ENCODE measurements at places on chromosomes 1 and 21. TPM values are rescaled to one million over a fixed set of nuclear protein-coding genes. Genes with fewer than 3 reads are reported as not detected.

GRCh38 chr1:110055493-110056284 is 14.8 kb downstream of the ALX3 start:
- H3K27ac ChIP-seq: peak overlapping the region; percentile 45
- no peak overlapping the region for H3K4me3 ChIP-seq
- peak; percentile 67 for DNase-seq
- peaks cover 33% of the 10 kb centered on the region for H3K4me1 ChIP-seq
- H3K27me3 ChIP-seq: no peaks in the 10 kb centered on the region
- peaks cover 65% of the 10 kb centered on the region for H3K36me3 ChIP-seq

- H3K36me3 ChIP-seq: no peaks in the 10 kb centered on the region
- H3K27ac ChIP-seq: no peak overlapping the region
- peaks cover 42% of the 10 kb centered on the region for H3K27me3 ChIP-seq
These were observed 7.0 kb downstream of the LRRC71 start for GRCh38 chr1:156927215-156928042.

Gene CYP4A11
- not detected for polyA plus RNA-seq

Gene CNIH3
- polyA plus RNA-seq: 3.1 TPM

GRCh38 chr1:89616844-89617627 is 15.9 kb upstream of the LRRC8C start:
- H3K27me3 ChIP-seq: no peaks in the 10 kb centered on the region
- no peak overlapping the region for H3K27ac ChIP-seq
- DNase-seq: no peak
- no peak overlapping the region for H3K4me3 ChIP-seq
- H3K36me3 ChIP-seq: no peaks in the 10 kb centered on the region

GRCh38 chr1:37308031-37308960 is 166.1 kb upstream of the ZC3H12A start:
- no peak for DNase-seq
- no peaks in the 10 kb centered on the region for H3K4me1 ChIP-seq
- no peaks in the 10 kb centered on the region for H3K36me3 ChIP-seq
- H3K27ac ChIP-seq: no peak overlapping the region
- no peaks in the 10 kb centered on the region for H3K27me3 ChIP-seq
- H3K4me3 ChIP-seq: no peak overlapping the region

DNA sequence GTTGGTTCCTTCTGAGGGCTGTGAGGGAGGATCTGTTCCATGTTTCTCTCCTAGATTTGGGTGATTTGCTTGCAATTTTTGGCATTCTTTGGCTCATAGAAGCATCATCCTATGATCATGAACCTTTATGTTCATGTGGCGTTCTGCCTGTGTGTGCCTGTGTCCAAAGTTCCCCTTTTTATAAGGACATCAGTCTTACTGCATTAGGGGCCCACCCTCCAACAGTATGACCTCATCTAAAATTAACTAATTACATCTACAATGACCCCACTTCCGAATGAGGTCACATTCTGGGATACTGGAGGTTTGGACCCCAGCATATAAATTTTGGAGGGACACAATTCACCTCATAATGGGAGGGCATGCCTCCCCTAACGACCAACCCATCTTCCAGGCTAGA is 12.8 kb upstream of the CAMK1G start:
- no peak overlapping the region for H3K27ac ChIP-seq
- peaks cover 16% of the 10 kb centered on the region for H3K27me3 ChIP-seq
- no peak overlapping the region for H3K4me3 ChIP-seq
- DNase-seq: no peak
- H3K4me1 ChIP-seq: no peaks in the 10 kb centered on the region

- H3K27ac ChIP-seq: no peak overlapping the region
- H3K36me3 ChIP-seq: no peaks in the 10 kb centered on the region
- no peaks in the 10 kb centered on the region for H3K27me3 ChIP-seq
- peaks cover 8% of the 10 kb centered on the region for H3K4me1 ChIP-seq
- DNase-seq: no peak
These were observed 25.5 kb downstream of the RNU5D-1 start for GRCh38 chr1:44705470-44705869.

DNA sequence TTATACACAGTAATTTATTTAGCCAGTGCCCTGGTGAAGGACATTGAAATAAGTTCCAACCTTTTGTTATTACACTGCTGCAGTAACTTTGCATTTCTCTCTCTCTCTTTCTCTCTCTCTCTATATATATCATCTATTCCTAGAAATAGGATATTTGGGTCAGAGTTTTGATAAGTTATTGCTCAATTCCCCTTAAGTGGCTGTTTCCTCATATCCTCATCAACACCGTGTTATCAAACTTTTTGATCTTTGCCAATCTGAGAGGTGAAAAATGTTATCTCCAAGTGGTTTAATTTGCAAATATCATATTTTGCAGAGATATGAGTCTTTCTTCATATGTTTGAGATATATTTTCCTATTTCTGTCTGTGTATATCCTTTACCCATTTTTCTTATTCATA is 1.6 kb upstream of the SRSF4 start:
- no peak for DNase-seq
- peaks cover 5% of the 10 kb centered on the region for H3K36me3 ChIP-seq
- H3K4me3 ChIP-seq: no peak overlapping the region
- H3K27ac ChIP-seq: no peak overlapping the region
- peaks cover 4% of the 10 kb centered on the region for H3K4me1 ChIP-seq

DNA sequence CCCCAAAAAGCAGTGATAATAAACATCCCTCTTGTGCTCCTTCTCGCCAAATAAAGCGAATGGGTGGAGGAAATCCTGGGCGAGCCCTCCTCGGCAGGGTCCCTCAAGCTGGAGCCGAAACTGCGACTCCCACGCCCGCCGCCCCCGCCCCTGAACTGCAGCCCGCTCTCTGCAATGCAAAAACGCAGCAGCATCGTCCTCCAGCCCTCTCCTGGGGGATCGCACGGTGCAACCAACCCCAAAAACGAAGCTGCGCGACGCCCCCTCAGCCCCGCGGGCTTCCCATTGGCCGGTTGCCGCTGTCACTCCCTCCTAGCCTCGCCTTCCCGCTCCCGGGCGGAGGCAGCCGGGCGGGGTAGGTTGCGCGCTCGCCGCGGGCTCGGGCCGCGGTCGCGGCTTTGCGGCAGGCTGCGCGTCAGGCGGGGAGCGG is at the start of gene TMCC2:
TMCC2 (plus strand) TSS at position 363 of the 430 bp plus-strand sequence. CDS start 619 bp downstream, outside the sequence.
- H3K4me1 ChIP-seq: peaks cover 14% of the 10 kb centered on the region
- peak within 1 kb of the TSS; percentile 90 for H3K4me3 ChIP-seq
- H3K27me3 ChIP-seq: no peaks in the 10 kb centered on the region

DNA sequence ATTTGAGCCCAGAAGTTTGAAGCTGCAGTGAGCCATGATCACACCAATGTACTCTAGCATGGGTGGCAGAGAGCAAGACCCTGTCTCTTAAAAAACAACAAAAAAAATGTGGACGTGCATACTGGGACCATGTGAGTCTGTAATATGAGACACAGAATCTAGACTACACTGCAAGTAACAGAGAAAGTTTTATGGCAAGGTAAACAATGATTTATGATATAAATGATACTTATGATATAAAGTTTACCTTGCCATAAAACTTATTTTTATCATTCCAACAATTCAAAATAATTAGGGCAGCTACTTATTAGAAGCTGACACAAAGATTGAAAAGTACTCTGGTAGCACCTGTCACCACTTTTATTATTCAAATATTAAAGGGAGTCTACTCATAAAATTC is 34.7 kb downstream of the WDR26 start:
- no peak overlapping the region for H3K27ac ChIP-seq
- peaks cover 56% of the 10 kb centered on the region for H3K36me3 ChIP-seq
- H3K27me3 ChIP-seq: no peaks in the 10 kb centered on the region
- no peak overlapping the region for H3K4me3 ChIP-seq
- no peak for DNase-seq

GRCh38 chr1:206971029-206971655 is 882 bp upstream of the FCAMR start:
- no peak for DNase-seq
- no peaks in the 10 kb centered on the region for H3K4me1 ChIP-seq
- H3K27ac ChIP-seq: no peak overlapping the region
- H3K36me3 ChIP-seq: no peaks in the 10 kb centered on the region

GRCh38 chr1:78779831-78780230 is 130.2 kb downstream of the IFI44 start:
- H3K36me3 ChIP-seq: no peaks in the 10 kb centered on the region
- H3K27me3 ChIP-seq: no peaks in the 10 kb centered on the region
- H3K4me3 ChIP-seq: no peak overlapping the region
- no peaks in the 10 kb centered on the region for H3K4me1 ChIP-seq
- H3K27ac ChIP-seq: no peak overlapping the region
- DNase-seq: peak; percentile 48

GRCh38 chr1:151997284-151997570 is 3.6 kb upstream of the S100A10 start:
- peaks cover 9% of the 10 kb centered on the region for H3K4me1 ChIP-seq
- H3K4me3 ChIP-seq: no peak overlapping the region
- H3K27me3 ChIP-seq: no peaks in the 10 kb centered on the region
- H3K36me3 ChIP-seq: no peaks in the 10 kb centered on the region
- no peak overlapping the region for H3K27ac ChIP-seq
- DNase-seq: peak; percentile 35

GRCh38 chr1:11720525-11720924 is 15.4 kb upstream of the AGTRAP start:
- no peaks in the 10 kb centered on the region for H3K36me3 ChIP-seq
- no peak overlapping the region for H3K4me3 ChIP-seq
- H3K27me3 ChIP-seq: peaks cover 20% of the 10 kb centered on the region
- H3K4me1 ChIP-seq: no peaks in the 10 kb centered on the region

Gene RHOU
- 0.27 TPM for polyA plus RNA-seq

DNA sequence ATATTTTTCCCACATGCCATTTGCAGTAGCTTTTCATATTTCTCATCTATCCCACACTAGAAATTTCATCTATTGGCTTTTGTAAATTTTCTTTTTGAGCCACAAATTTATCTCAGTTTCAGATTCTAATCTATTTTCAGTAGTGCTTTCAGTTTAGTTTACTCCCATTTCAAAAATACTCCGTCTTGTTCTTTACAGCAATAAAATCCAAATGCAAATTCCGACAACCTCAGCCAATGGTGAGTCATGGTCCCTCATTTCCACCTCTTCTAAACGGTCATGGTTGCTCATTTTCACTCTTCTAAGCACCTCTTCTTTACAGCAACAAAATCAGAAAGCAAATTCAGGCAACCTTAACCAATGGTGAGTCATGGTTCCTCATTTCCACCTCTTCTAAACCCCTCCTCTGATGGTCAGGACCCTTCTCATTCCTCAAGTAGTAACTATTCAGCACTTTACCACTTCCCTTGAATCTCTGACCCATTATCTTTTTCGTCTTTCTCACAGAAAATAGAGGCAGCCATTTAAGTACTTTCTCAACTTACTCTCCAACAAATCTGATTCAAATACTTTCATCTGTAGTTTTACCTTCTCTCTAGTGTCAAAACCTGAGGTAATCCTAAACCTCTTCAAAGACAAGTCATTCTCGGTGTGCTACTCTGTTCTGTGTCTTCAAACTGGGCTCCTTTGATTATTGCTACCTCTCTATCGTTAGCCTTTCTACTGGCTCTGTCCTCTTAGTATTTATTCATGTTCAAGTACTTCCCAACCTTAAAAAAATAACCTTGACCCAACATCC is 34.4 kb downstream of the C21orf91 start:
- no peaks in the 10 kb centered on the region for H3K27me3 ChIP-seq
- H3K36me3 ChIP-seq: peaks cover 13% of the 10 kb centered on the region
- no peak overlapping the region for H3K4me3 ChIP-seq
- DNase-seq: no peak

GRCh38 chr1:161137881-161138280 is 5.4 kb upstream of the DEDD start:
- no peaks in the 10 kb centered on the region for H3K36me3 ChIP-seq
- no peaks in the 10 kb centered on the region for H3K27me3 ChIP-seq
- no peak overlapping the region for H3K27ac ChIP-seq
- no peaks in the 10 kb centered on the region for H3K4me1 ChIP-seq

- no peaks in the 10 kb centered on the region for H3K4me1 ChIP-seq
- no peak overlapping the region for H3K27ac ChIP-seq
- no peak for DNase-seq
- no peaks in the 10 kb centered on the region for H3K36me3 ChIP-seq
- H3K4me3 ChIP-seq: no peak overlapping the region
These were observed 125.1 kb upstream of the KCND3 start for GRCh38 chr1:112114540-112114939.

DNA sequence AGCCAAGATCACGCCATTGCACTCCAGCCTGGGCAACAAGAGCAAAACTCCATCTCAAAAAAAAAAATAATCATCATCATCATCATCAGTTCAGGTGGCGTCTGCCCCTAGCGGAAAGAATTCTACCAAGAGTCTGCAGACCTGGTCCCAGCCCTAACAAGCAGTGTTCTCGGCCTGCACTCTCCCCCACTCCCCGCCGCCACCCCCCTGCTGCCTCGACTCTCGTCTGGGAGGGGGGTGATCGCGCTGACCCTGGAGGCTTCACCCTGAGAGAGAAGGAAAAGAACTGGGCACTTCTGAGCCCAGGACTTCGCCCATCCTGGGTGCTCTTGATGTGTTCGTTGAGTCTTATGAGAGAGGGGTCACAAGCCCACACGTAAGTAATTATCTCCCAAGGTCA is 160.1 kb upstream of the TMEM51 start:
- H3K36me3 ChIP-seq: no peaks in the 10 kb centered on the region
- H3K27me3 ChIP-seq: no peaks in the 10 kb centered on the region
- H3K27ac ChIP-seq: no peak overlapping the region
- H3K4me1 ChIP-seq: peaks cover 21% of the 10 kb centered on the region

All from IMR-90 (cell line).